ENCODE measurements at places on chromosomes 3 and 15. TPM values are rescaled to one million over a fixed set of nuclear protein-coding genes. Genes with fewer than 3 reads are reported as not detected.

DNA sequence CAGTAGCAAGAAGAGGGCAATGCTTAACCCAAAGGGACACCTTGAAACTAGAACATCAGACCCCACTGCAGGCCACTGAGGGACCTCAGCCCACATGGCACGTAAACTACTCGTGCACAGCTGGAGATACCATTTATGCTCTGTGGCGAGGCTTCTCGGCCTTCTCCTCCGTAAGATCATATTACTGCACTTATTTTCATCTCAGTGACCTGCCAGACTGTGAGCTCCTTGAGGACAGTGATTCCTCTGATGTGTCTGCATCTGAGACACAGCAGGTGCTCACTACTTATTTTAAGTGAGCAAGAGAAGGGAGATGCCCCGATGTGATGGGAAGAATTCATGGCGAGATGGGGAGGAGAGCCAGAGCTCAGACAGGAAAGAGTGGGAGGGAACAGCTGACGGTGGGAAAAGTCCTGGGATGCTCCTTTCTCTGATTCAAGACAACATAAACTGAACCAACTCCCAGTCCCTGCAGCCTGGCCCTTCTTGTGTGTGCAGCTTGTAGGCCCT, 137.6 kb downstream of the RPLP1 start:
- no peak for DNase-seq

DNA sequence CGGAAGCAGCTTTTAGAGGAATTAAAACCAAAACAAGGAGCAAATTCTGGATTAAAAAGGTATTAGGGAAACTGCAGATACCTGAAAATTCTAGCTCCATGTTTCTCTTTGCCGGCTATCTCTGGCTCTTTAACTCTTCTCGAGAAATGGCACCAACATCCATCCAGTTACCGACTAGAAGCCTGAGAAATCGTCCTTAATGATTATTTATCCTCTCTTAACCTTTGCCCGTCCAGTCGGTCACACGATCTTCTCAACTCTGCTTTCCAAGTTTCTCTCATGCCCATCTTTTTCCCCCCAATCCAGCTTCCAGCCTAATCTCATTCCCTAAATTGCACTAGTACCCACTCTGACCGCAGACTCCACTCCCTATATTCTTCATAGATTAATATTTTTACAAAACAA, 596 bp upstream of the SGO1 start:
- DNase-seq, result peak; percentile 58

DNA sequence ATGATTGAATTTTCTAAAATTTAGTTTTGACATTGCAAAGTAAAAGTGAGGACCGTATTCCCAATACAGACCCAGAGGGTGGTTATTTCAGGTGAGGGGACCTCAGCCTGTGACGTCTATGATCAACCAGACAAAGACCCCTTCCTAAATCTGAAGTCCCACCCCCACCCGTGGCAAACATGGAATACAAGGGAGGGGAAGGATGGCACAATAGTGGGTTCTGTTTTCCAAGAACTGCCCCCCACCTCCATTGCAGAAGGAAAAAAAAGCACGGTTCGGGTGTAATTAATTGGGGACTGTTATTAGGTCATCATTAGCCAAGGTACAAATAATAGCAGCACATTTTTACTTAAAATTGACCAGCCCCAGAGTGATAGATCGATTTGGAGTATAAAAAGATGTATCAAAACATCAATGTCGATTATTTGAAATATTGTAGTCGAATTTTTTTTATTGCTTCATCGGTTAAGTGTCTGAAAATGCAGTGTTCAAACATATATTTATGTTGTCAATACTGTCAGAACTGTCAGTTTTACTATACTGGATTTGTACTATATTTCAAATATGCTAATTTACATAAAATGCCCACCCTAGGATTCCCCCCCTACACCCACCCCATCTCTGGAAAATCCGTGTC, 7.5 kb upstream of the MEIS2 start:
- no peak for DNase-seq

DNA sequence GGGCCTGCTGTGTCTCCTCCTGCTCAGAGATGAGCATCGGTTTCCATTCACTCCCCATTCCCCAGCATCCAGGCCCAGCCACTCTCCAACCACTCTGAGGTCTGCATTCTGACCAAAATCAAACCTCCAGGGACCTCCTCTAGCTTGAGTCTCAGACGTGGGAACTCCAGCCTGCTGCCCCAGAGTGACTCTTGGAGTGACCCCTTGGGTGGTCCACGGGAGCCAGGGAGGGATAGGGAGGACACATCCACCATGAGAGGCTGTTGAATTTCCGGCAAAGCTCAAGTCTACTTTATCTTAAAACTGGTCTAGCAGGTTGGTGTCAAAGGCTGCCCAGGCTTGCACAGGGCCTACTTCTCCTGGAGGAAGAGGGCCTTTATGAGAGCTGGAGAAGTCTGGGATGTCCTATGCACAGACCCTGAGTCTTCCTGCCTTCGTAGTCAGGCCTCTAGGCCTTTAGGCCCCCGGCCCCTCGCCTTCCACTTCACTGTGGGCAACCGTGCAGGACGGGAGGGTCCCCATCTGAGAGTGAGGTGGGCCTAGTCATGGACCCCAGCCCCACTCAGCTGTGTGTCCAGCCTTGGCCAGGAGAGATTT, 8.9 kb downstream of the CISH start:
- DNase-seq, result no peak

- no peak for DNase-seq
Observed at GRCh38 chr3:43389388-43390254, 103.3 kb downstream of the SNRK start.

Gene GOLGA8G
- total RNA-seq, result not detected

Gene CHRFAM7A
- not detected for total RNA-seq

GRCh38 chr15:58988006-58988785, 733 bp downstream of the RNF111 start:
- peak; percentile 77 for DNase-seq

DNA sequence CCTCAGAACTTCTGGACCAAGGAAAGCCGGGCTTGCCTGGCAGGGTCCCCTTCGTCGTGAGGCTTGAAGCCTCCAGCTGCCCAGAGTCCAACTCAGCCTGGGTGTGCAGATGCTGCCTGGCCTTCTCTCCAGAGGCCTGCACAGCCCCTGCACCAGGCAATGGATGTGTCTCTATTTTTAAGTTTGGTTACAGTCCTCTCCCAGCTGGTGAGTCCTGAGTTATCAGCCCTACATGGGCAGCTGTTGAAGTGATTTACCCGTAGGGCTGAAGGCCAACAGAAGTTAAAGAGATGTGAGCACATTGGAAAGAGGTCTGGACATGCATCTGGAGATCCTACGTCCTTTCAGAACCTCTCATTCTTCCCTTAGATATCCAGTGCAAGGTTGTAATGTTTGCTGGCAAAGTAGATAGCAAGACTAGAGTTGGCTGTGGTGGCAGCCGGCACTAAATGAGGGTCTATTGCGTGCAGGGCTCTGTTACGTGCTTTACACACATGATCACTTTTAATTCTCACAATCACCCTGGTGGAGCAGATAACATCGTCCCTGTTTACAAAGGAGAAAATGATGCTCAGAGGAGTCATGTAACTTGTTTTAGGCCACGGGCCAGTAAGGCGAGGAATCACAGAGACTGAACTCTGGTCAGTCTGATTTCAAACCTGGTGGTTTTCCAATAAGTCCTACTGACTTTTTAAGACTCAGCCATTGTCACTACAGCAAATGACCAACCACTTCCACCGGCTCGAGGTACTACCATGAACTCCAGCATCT, 9.9 kb downstream of the FYCO1 start:
- DNase-seq, result peak; percentile 75

GRCh38 chr3:133258358-133258757, 141.5 kb upstream of the BFSP2 start:
- peak; percentile 5 for DNase-seq

- no peak for DNase-seq
Observed at GRCh38 chr15:63035977-63036376, 6.6 kb upstream of the TPM1 start.

Gene TF
- total RNA-seq, result not detected

All from GM23248 (cell line).